DMS53 (cell line): ENCODE measurements at places on chromosomes 7 and 10.

DNA sequence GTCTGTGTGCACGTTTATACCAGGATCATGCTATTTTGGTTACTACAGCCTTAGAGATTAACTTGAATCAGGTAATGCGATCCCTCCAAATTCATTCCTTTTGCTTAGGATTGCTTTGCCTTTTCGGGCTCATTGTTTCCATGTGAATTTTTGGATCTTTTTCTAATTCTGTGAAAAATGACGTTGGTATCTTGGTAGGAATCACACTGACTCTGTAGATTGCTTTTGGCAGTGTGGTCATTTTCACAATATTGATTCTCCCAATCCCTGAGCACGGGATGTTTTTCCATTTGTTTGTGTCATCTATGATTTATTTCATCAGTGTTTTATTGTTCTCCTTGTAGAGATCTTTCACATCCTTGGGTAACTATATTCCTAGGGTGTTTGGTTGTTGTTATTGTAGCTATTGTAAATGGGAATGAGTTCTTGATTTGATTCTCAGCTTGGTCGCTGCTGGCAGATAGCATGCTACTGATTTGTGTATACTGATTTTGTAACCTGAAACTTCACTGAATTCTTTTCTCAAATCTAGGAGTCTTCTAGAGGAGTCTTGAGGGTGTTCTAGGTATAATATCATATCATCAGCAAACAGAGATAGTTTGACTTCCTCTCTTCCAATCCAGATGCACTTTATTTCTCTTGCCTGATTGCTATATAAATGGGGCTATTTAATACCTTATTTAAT is 18.2 kb downstream of the SNX8 start:
- DNase-seq, result no peak

DNA sequence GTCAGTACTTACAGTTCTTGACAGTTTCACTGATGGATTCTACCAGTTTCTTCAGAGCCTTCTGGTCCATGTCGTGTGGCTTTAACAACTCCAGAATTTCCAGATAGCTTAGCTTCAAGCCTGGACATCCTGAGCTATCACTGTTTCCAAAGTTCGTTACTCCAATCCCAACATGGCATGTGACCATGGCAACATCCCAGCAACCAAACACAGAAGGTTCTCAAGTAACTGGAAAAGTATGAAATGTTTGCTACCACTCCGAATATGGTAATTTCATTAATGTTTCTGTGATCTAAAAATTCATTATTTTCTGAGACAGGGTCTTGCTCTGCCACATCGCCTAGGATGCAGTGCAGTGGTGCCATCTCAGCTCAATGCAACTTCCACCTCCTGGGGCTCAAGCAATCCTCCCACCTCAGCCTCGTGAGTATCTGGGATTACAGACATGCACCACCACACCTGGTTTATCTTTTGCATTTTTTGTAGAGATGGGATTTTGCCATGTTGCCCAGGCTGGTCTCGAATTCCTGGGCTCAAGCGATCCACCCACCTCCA is 29.3 kb downstream of the RBM48 start:
- no peak for DNase-seq

GRCh38 chr10:26479766-26480492 is 41.8 kb downstream of the APBB1IP start:
- DNase-seq, result no peak

GRCh38 chr7:41110186-41110585 is 592.7 kb downstream of the INHBA start:
- DNase-seq, result no peak

- no peak for DNase-seq
Observed at GRCh38 chr10:29306688-29307087, 17.8 kb downstream of the LYZL1 start.

GRCh38 chr10:6929148-6929830 is 349.2 kb upstream of the PRKCQ start:
- no peak for DNase-seq

DNA sequence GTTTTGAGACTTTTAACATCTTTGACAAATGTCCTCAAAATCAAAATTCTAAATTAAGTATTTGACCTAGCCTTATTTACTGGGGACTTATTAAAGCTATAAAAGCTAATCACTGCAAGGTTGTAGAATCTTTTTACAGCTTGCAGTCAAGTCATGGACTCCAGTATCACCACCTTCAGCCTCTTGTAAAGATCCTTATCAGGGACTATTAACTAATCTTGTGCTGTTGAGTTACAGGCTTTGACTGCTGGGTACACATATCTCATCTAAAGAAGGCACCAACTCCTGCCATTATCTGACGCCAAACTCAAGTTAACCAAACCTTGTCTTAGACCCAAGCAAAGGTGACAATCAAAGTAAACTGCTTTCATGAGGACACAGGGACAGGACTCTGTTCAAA is 621.0 kb upstream of the IGFBP3 start:
- no peak for DNase-seq

DNA sequence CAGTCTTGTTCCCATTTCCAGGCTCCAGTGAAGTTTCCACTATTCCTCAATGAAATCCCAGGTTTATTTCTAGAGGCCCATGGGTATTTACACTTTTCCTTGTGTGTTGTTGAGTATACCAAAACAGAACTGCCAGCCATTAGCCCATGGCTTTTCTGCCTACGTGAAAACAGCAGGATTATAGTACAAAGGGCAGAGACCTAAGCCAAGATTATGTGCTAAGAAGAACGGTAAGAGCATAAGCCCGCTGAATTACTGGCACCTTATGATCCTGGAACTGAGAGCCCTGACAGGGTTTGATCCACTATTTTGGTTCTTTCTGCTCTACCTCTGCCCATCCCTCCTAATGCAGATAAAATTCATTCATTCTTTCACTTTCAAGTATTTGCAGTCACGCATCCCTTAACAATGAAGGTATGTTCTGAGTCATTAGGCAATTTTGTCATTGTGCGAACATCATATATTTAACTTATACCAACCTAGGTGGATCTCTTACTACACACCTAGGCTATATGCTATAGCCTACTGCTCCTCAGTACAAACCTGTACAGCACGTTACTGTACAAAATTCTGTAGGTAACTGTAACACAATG is 16.0 kb downstream of the SEMA3C start:
- peak; percentile 87 for DNase-seq

- peak; percentile 86 for DNase-seq
Observed at GRCh38 chr7:116776610-116777289, 85.6 kb upstream of the CAPZA2 start.
